ENCODE measurements at places on chromosomes 7 and 10.
A peak's percentile ranks its signal among the peaks of the same experiment; 100 is the strongest.

DNA sequence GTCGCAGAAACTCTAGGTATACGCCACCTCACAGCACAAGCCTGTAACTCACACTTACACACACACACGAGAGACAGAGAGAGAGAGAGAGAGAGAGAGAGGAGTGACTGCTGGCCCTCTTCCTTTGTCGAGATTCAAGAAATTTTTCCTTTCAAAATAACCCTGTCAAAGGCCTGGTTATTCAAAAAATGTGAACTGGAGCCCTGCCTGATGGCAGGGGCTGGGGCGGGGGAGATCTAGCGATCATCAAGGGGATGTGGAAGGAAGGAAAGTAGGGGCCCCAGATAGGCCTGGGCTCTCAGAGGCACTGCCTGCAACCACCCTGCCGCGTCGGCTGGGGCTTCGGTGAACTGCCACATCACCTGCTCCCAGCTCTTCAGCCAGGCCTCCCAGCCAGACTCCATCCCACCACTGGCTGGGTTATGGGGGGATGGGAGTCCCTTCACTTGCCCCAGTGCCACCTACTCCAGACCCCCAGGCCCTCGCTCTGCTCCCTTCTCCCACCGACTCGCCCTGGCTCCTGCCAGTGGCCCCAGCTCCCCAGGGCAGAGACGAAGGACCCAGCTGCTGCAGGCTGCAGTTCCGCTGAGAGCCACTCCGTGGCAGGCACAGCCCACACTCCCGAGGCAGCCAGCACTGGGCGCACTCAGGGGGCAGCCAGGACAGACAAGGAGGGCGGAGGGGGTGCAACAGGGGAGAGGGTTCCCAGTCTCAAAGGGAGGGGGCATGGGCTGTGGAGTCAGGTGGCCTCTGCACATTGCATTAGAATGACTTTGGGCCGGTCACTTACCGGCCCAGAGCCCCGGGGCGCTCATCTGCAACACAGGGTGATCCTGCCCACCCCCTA, 15.3 kb downstream of the KCNH2 start:
- peak; percentile 13 for DNase-seq

DNA sequence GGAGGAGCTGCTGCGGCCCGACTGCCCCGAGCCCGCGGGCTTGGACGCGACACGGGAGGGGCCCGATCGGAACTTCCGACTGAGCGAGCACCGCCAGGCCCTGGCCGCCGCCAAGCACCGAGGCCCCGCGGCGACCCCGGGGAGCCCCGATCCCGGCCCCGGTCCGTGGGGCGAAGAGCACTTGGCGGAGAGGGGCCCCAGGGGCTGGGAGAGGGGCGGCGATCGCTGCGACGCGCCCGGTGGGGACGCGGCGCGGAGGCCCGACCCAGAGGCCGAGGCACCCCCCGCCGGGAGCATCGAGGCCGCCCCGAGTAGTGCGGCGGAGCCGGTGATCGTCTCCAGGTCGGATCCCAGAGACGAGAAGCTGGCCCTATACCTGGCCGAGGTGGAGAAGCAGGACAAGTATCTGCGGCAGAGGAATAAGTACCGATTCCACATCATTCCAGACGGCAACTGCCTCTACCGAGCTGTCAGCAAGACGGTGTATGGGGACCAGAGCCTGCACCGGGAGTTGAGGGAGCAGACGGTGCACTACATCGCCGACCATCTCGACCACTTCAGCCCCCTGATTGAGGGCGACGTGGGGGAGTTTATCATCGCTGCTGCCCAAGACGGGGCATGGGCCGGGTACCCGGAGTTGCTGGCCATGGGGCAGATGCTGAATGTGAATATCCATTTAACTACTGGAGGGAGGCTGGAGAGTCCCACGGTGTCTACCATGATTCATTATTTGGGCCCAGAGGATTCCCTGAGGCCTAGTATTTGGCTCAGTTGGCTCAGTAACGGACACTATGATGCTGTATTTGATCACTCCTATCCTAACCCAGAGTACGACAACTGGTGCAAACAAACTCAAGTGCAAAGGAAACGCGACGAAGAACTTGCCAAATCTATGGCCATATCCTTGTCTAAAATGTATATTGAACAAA, 1.4 kb downstream of the OTUD1 start:
- peak; percentile 30 for DNase-seq

DNA sequence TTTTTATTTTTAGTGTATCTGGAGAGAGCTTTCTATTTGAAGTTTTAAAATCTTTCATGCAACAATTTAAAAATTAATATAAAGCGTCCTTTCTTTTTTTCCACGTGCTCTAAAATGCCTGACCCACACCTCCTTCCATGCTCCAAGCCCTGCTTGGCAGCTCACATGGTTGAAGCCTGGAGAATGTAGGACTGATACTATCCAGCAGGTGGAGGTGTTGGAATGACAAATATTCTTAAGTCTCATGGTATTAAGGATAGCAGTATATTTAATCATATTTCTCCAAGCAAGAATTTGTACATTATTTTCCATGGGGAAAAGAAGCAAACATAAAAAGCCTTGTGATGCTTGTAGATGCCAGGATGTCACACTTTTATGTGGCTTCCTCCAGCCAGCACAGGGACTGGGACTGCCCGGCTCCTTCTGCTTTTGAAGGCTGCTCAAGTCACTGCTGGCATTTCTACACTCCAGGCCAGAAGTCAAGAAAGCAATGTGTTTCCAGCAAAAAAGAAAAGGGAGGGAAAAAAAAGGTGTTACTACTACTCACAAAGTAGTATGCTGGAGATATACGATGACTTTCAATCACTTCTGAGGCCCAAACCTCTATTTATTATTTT, 49.7 kb downstream of the BZW2 start:
- DNase-seq = no peak

DNA sequence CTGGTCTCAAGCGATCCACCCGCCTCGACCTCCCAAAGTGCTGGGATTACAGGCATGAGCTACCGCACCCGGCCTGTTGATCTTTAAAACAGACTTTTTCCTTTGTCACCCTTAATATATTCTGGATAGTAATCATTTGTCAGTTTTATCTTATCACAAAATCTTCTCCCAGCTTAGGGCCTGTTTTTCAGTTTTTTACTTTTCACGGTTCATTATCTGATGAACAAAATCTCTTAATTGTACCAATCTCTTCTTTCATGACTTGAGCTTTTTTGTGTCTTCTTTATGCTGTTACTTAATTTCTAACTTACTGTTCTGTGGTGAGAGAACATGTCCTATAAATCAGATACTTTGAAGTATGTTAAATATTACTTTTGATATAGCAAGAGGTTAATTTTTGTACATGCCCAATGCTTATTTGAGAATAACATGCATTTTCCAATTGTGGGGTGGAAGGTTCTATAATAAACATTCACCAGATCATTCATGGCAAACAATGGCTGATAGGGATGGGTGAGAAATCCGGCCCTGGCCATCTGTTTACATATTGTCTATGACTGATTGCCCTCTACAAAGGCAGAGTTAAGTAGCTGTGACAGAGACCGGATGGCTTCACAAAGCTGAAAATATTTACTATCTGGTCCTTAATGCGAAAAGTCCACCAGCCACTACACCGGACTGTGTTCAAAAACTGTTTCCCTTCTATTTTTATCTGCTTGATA, 5.3 kb downstream of the PAPOLB start:
- DNase-seq = no peak

- DNase-seq = no peak
Measured at GRCh38 chr7:50641442-50642405, 76.5 kb upstream of the DDC start.

- DNase-seq = no peak
Measured at GRCh38 chr7:130966246-130967009, 232.4 kb upstream of the KLF14 start.

DNA sequence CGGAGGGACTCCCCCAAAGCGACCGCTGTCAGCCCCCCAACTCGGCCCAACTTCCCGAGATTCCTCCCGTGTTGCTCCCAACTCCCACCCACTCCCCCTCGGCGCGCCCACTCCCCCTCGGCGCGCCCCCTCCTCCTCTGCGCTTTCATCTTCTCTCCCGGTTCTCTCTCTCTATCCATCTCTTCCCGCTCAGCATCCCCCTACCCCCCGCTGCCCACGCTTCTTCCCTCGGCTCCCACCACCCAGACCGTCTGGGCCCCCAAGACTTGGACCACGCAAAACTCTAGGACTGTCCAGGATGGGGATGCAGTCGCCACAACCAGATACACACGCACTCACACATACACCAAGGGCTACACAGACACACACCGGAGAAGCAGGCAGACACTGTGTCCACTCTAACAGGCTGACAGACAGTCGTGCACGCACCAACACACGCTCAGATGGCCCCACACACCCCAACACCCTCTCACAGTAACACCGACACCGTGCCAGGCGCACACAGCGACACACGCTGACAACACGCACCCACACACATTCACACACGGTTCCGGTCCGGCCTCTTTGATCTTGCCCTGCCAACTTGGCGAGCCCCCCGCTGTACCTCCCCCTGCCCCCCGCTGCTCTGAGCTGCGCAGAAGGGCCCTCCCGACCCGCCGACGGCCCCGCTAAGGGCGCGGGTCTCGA, 1.1 kb downstream of the GRID1 start:
- no peak for DNase-seq

DNA sequence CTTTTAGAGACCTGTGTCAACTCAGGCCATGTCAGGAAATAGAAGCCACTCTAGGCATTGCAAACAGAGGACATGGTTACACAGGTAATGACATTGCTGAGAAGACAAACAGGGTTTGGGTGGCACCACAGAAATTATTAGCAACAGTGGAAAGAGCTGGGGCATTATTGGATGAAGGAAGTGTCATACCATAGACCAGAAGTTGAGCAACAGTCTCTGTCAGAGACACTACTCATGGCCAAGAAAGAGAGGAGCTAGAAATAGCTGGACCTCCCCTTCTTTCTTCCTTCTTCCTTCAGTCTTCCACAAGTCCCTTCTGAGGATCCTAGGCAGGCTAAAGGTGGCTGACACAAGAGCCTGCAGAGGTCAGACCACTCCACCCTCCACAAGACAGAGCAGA, 4.2 kb upstream of the LIPA start:
- DNase-seq = no peak

DNA sequence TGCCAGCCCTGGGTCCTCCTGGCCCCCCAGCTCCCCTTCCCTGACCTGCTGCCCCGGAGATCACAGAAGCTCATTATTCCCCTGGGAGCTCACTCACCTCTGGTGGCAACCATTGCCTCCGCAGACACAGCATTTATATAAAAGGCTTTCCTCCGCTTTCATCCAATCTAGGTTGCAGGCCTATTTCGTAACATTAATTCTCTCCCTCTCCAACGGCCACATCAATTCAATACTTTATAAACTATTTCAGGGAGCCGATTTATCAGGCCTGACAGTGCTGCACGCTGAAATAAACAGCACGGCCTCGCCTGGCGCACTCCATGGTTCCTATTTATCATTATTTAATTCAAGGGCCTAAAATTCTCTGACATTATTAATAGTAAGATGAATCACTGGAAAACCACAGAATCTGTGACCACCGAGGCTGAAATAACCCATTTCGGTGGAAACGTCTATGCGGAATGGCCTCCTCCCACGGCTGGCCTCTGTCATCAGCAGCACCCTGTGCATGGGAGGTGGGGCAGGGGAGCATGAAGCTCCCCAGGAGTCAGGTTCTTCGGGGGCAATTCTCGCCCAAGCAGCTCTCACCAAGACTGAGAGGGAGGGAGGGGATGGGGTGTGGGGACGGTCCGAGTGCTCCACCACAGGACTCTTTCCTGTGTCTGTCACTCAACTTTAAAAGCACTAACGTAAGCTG, 249.3 kb upstream of the PFKP start:
- DNase-seq = no peak

GRCh38 chr10:29917311-29917710, 142.1 kb downstream of the JCAD start:
- DNase-seq = no peak

DNA sequence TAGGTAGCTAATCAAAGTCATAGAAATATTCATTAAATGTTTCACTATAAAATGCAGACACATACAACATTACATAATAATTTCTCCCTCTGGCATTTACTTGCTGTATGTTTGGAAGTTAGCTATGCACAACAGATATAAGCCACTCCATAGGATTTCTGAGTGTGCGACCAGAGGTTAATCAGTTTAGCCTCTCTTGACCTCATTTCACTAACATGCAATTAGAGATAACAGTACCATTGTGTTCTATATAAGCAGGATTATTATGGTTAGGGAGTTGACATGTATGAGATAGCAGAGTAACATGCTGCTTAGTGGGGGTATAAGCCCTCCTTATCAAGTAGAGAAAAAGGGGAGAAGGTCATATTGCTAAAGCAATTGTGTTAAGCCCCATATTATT, 26.4 kb downstream of the GLUD1 start:
- no peak for DNase-seq

DNA sequence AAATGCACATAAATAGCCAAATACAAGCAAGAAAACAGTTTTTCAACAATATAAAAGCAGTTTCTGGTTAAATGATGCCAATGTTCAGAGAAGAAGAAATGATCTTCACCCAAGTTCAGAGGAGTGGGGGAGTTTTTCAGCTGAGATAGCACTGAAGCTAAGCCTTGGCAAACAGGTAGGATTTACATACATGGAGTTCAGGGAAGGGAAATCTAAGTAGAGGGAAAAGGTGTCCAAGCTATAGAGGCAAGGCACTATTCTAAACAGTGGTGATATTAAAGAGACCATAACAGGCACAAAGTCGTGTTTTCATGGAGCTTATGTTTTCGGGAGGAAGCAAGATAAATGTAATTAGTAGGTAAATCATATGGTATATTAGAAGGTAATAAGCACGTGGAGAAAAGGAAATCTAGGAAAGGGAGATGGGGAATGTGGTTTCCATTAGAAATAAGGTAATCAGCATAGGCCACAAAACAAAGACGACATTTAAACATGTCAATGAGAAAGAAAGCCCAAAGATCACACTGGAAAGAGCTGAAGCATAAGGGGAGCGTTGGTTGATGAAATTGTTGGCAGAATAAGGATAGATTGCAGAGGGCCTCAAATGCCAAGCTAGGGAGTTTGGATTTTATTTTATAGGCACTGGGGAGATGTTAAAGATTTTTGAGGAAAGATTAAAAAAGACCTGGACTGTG, 704.3 kb downstream of the MAGI2 start:
- no peak for DNase-seq

- no peak for DNase-seq
Measured at GRCh38 chr10:36450380-36450779, 675.0 kb upstream of the ANKRD30A start.

DNA sequence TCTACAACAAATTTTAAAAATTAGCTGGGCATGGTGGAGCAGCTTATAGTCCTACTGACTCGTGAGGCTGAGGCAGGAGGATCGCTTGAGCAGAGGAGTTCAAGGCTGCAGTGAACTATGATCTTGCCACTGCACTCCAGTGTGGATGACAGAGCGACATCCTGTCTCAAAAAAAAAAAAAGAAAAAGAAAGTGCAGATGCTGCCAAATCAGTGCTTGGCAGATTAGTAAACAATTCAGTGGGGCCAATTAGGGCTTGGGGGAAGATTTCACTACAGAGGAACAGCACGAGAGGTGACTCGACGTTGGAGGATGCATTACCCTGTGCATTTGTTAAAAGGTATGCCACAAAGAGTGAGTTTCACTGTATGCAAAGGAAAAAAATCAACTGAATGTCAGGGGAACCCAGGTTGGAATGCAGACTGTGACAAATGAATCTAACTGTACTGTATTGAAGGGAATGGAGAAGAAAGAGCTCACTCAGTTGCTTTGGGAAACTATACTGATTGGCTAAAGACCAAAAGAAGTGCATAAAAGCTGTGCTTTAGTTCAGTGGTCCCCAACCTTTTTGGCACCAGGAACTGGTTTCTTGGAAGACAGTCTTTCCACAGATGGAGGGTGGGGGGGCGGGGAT, 31.6 kb downstream of the GARIN1A start:
- no peak for DNase-seq
